ENCODE measurements at places on chromosomes 2 and 18.

GRCh38 chr18:26403491-26403890 lies 144.9 kb downstream of the KCTD1 start:
- no peak for DNase-seq

DNA sequence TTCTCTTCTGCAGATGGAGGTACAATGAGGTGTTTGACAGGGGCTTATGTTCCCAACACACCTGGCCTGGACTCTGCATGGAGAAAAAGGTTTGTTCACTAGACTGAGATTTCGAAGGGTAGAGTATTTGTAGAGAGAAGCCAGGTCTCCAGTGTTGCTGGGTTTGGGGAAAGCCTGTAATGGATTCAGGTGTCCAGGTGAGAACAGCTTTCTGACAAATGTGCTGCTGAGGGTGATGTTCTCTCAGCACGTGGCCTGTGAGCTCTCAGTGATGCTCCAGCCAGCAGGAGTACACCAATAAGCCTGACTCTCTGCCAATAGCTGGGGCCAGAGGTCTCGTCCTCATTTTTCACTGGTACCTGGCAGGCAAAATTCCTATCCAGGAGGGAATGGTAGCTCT lies 43.8 kb upstream of the ARHGAP25 start:
- no peak for DNase-seq

DNA sequence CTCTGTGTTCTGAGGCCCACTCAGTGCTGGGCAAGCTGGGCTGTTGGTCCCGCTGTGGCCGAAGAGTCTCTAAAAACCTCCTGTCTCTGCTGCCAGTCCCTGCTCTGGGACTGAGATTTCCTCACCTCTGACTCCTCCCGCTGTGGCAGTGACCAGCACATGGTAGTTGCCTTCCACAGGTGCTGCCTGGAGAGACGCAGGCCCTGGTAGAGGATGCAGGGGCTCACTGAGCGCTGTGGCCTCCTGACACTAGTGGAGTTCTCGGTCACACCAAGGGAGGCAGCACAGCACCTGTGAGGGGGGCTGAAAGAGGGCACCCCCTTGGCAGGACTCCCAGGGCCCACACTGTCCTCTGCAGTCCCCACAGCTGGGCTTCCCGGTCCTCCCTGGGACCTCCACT lies 3.8 kb upstream of the ASB1 start:
- DNase-seq = no peak

GRCh38 chr2:46909771-46910419 lies 5.7 kb downstream of the MCFD2 start:
- DNase-seq = peak; percentile 86

Data from astrocyte of the cerebellum (primary cell).